ENCODE measurements at places on chromosomes 2 and 18.

GRCh38 chr2:22600156-22600555, 784.8 kb upstream of the KLHL29 start:
- no peak for DNase-seq

- DNase-seq: peak; percentile 3
Observed at GRCh38 chr2:75605770-75606529, 40.6 kb upstream of the MRPL19 start.

DNA sequence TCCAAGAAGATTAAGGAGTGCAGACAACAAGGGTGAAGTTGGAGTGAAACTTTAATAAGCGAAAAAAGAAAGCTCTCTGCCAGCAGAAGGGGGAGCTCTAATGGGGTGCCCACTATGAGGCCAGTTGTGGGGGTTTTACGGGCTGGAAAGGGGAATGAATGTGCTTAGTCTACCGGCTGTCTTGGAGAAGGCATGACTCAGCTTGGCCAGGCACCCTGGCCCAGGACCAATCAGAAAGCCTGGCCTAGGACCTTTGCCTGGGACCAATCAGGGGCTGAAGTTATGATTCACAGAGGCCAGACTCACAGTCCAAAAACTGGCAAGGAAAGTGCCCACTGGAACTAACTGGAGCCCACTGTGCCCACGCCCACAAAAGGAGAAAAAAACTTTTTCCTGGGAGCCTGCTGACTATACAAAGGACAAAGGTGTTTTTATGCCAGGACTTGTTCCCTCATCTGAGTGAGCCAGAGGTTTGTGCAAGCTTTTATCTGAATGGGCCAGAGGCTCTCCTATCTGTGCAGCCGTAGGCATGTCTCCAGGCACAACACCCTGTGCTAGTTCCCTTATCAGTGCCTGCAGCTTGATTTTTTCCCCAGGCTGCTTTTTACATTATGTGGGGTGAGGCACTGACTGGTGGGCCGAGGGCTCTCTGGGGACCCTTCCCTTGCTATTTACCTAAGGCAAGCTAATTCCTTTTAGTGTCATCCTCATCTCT, 18.6 kb downstream of the CMPK2 start:
- DNase-seq: no peak

DNA sequence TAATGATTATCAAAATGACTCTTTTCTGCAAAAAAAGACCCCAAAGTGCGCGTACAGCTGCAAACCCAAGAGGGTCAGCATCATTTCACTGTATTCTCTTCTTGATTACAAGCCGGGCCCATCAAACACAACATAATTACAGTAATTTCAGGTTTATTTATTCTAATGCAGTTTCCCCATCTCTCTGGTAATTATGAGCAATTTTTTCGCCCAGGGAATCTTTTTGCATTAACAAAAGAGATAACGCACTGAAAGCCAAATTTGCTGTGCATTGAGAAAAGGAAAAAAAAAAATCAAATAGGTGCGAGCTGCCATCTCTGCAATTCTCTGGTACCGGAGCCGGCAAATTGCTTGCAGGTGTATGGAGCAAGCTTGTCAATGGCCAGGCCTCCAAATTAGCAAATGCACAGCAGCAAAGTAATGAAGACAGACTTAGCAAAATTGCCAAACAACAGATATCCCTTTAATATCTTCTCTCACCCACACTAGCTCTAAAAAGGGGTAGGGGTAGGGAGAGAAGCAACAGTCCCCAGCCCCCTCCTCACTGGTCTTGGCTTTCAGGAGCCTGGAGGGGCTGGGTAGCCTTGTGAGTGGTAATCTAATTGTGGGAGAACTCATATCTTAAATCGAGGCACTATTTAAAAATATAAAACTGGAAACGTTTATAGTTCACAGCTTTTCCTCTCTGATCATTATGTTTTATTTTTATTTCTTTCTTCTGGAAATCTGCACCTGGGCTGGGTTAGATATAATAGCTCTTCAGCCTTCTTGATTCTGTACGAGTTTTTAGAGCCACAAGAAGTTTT, 6.7 kb downstream of the DLX1 start:
- DNase-seq: no peak

DNA sequence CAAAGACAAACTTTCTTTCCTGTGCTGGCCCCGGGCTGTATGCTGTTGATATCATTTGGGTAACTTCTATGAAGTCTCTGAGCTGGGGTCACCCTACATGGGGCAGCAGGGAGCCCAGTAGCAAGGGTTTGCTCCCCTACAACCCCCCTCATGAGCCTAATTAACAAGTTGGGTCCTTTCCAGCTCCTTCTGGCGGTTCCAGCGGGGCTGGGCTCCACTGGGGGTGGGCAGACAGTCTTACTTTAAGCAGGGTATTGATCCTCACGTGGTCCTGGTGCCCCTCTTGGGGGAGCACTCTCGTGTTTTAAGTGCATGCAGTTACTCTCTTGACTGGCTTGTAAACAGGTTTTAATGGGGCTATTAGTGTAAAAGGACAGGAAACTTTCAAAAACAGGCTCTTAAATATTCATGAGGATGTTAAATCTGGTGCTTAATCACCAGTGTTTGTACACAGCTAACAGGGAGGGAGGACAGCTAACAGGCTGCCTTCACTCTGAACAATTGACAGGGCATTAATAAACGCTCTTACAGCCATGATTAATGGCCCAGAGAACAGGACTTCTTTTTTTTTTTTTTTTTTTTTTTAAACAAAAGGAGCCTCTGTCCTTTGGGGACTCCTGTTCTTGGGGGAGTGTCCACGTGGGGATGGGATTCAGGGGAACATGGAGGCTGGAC, 36.6 kb upstream of the SKOR2 start:
- DNase-seq: no peak

GRCh38 chr2:168434146-168434545, 21.9 kb upstream of the CERS6 start:
- DNase-seq: peak; percentile 95

GRCh38 chr2:28341208-28341891, 51.3 kb upstream of the FOSL2 start:
- DNase-seq: no peak

GRCh38 chr2:138395565-138396306, 105.8 kb upstream of the SPOPL start:
- no peak for DNase-seq

DNA sequence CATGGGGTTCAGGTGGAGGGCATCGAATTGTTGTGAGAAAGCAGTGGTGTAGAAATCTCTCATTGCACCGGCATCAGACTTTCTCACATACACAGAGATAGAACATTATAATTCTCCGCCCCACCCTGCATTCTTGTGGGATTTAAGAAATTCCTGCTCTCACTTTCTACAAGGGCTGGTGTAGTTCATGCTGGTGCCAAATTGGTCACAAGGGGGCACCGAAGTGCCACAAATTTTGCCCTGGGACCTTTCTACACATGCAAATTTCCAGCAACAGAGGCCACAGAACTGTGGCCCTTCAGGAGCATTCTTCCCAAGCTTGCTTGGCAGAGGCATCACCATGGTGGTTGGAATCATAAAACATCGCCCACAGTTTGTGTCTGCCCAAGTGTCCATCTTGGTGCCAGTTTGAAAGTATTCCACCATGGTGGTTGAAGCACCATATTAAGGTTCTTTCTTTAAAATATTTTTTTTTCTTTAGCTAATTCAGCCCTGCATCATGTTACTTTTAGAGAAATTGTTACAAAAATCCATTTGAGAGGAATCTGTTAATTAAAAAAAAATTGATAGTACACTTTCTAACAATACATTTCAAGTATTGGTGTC, 521.2 kb upstream of the FANCL start:
- peak; percentile 75 for DNase-seq

DNA sequence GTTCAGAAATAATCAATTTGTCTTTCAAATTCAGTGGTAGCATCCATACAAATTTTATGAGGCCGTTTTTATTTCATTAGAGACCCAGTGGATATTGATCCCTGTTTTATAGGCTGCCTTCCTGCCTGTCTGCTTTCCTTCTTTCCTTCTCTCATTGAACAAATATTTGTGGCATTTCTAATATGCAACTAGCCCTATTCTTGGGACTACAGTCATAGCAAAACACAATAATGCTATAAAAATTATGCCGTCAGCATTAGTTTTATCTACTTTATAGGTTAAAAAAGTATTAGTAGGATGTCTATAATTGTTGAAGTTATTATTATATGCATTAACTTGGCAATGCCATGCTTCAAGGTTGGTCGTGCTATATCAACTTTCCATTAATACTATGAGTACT, 2037.8 kb upstream of the LRRTM1 start:
- no peak for DNase-seq

- DNase-seq: no peak
Observed at GRCh38 chr18:35770376-35771014, 189.0 kb downstream of the GALNT1 start.

GRCh38 chr2:120741571-120742561, 6.2 kb downstream of the GLI2 start:
- DNase-seq: no peak

- DNase-seq: no peak
Observed at GRCh38 chr2:199468561-199469513, 11.1 kb upstream of the SATB2 start.

GRCh38 chr2:240775905-240776304, 44.1 kb downstream of the KIF1A start:
- DNase-seq: no peak

- DNase-seq: no peak
Observed at GRCh38 chr2:188051706-188052105, 240.0 kb upstream of the GULP1 start.

DNA sequence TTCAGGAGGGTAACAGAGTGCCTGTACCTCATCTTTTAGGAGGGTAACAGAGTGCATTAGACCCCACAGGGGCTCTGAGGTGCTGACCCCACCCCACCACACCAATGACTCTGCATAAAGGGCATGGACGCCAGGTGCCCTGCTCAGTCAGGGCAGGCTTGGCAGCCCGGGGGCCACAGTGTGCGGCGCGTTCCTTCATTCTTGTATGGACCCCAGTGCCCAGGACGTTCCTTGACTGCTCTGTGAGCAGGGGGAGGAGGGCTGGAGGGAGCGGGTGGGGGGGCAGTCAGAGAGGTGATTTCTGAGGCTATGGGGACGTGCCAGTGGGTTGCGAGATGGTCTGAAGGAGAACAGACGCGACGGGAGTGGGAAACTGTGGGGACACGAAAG, 168.7 kb upstream of the NCK2 start:
- no peak for DNase-seq

DNA sequence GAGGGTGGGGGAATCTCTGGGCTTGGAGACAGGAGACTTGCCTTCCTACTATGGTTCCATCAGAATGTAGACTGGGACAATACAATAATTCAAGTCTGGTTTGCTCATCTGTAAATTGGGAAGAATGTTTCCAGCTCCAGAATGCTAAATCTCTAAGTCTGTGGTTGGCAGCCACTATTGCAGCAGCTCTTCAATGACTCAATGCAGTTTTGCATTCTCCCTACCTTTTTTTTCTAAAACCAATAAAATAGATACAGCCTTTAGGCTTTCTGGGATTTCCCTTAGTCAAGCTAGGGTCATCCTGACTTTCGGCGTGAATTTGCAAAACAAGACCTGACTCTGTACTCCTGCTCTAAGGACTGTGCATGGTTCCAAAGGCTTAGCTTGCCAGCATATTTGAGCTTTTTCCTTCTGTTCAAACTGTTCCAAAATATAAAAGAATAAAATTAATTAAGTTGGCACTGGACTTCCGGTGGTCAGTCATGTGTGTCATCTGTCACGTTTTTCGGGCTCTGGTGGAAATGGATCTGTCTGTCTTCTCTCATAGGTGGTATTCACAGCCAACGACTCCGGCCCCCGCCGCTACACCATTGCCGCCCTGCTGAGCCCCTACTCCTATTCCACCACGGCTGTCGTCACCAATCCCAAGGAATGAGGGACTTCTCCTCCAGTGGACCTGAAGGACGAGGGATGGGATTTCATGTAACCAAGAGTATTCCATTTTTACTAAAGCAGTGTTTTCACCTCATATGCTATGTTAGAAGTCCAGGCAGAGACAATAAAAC, 6.5 kb downstream of the TTR start:
- DNase-seq: no peak

- DNase-seq: peak; percentile 83
Observed at GRCh38 chr18:45974088-45974536, 7.0 kb upstream of the EPG5 start.

DNA sequence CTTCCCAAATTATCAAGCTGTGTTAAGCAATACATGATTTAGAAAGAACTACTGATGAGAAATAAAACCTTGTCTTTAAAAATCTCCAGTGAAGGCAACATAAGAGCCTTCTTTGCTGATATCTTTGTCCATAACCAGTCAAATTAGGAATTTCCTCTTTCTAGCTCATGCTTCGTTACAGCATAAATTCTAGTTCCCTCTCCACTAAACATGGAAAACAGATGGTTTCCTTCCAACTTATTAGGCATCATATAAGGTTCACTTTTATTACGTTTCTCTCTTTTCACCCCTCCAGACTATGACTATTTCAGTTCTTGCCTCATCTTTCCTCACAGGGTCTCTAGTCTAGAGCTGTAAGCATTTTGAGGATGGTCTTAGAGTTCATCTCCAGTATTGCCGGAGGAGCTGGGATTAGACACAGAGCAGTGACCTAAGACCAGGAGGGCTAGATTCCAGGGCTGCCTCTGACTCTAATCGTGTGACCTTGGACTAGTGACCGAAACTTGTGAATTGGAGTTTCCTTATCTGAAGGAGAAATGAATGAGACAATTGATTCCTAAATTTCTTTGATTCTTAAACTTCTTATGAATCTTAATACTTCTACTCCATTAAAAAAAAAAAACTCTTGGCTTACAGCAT, 195.5 kb upstream of the APCDD1 start:
- peak; percentile 29 for DNase-seq

DNA sequence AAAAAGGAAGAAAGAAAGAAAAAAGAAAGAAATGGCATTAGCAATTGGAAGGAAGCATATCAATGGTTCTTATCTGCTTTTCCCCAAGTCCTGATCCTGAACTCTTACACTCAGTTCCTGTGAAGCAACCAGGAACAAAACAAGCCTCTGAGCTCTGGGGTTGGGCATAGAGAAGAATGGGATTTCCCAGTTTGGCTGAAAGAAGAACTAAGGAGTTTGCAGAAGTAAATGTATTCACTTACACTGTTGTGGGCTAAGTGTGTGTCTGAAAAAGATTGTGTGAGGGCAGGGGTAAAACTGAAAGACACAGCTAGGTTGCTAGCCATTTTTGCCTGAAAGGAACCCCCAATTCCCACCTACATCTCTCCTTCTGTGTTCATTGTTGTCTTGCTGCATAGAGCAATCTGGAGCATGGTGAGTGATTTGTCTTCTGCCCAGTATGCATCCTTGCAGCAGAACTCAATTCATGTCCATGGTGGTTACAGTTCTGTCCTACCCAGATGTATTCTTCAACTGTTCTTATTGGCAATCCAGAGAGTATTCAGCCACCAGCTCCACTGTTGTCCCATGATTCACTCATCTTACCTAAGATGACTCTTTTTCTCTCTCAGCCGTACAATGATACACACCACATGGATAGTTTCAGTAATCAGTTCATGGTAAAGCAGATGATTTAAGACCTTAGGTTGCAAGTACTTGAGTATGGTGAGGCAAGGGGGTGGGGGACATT, 348.7 kb downstream of the ARHGAP15 start:
- no peak for DNase-seq

All from NCI-H2171 treated with DMSO at 0.1 percent for 48 hours (cell line).